IMR-90 (cell line): ENCODE measurements at places on chromosomes 3 and 15. TPM values are rescaled to one million over a fixed set of nuclear protein-coding genes. Genes with fewer than 3 reads are reported as not detected.

The AGBL1 gene
- not detected in 2 replicates for total RNA-seq

The DLL4 gene
- total RNA-seq = 1.7 and 1.8 TPM in 2 replicates

The RBM5 gene
- total RNA-seq = 121 and 122 TPM in 2 replicates

The ETV5 gene
- total RNA-seq = 20.1 and 25.3 TPM in 2 replicates

The COL6A5 gene
- not detected in 2 replicates for total RNA-seq

The ZFAND6 gene
- 88.6 and 96.4 TPM in 2 replicates for total RNA-seq

The CACNA2D2 gene
- not detected in 2 replicates for total RNA-seq

The MKRN2OS gene
- total RNA-seq = not detected in 2 replicates

The ECE2 gene
- not detected in 2 replicates for total RNA-seq

The DRD3 gene
- total RNA-seq = not detected in 2 replicates

The ZPLD1 gene
- total RNA-seq = under 0.01 TPM in 2 replicates

The TGM4 gene
- total RNA-seq = under 0.01 TPM in 1 of 2 replicates, not detected in the other

The CLRN1 gene
- not detected in 2 replicates for total RNA-seq

The TTLL13 gene
- not detected in 2 replicates for total RNA-seq

The AP3B2 gene
- total RNA-seq = not detected in 2 replicates

The ACKR2 gene
- total RNA-seq = not detected in 2 replicates

The LSAMP gene
- total RNA-seq = 7.9 and 8.1 TPM in 2 replicates
